ENCODE measurements at places on chromosomes 1 and 21.
A peak's percentile ranks its signal among the peaks of the same experiment; 100 is the strongest.

DNA sequence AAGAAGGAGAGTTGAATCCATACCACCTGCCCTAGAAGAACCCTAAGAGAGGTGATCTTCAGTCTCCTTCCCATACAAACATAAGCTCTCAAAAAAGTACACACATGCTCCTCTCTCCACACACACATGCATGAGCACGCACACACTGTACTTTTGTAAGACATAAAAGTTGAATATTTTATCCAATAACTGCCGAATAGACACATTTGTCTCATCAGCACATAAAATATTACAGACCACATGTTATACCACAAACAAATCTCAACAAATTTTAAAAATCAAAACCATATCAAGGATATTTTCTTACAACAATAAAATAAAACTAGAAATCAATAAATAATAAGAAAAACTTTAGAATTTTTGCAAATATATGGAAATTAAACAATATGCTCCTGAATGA lies 2.7 kb downstream of the SPRR1A start:
- DNase-seq = no peak

DNA sequence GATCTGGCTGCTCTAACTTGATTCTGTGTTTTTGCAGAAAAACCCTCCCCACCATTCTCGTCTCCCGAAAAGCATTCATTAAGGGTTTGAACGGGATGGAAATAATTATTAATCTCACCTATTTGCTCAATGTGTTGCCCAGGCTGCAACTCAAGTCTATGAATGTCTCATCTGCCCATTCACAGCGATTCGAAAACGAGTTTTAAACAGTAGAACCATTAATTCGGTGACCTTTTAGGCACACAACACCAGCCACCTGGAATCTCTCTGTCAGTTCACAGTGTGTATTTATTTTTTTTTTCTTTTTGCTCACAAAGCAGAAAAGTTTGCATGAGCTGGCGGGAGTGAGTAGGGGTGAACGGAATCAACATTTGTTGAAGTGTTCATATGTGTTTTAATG lies 764.7 kb upstream of the TPTE start:
- no peak for DNase-seq

- peak; percentile 58 for DNase-seq
These were observed 70.9 kb upstream of the ETS2 start for GRCh38 chr21:38734646-38735365.

DNA sequence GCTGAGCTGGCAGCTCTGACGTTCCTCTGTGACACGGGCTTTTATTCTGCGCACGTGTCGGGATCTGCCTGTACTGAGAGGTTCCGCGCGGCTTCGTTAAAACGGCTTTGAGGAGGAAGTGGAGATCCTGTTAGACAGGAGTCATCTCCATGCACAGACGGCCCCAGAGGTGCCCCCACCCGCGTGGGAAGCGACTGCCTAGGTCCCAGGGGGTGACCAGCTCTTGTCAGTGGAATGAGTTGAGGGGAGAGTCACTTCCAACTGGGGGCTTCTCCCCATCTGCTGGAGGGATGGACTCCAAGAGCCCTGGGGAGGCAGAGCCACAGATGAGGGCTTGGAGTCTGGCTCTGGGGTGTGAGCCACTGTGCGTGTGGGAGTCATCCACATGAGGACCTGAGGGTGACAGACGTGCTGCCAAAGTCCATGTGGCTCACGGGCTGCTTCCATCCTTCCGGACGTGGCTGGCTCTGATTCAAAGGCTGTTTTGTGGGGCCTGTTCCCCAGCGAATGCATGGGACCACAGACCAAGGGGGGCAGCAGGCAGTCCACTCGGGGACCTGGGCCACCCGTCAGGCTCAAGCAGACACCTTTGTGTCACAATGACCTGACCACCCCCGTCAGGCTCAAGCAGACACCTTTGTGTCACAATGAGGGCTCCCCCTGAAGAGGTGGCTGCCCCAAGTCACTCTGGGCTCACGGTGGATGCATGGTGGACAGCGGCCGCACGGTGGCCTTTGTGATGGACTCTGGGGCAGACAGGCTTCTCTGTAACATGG lies 26.8 kb downstream of the PTTG1IP start:
- DNase-seq = peak; percentile 80

- DNase-seq = peak; percentile 60
These were observed 430 bp downstream of the RBM15 start for GRCh38 chr1:110339407-110340206.

- DNase-seq = no peak
These were observed 117.5 kb downstream of the MACF1 start for GRCh38 chr1:39321979-39322378.

- no peak for DNase-seq
These were observed 30.8 kb downstream of the IER5 start for GRCh38 chr1:181119093-181119989.

GRCh38 chr1:94552071-94552586 lies 10.6 kb upstream of the F3 start:
- DNase-seq = peak; percentile 35

GRCh38 chr1:198681252-198681651 lies 42.4 kb downstream of the PTPRC start:
- DNase-seq = no peak

DNA sequence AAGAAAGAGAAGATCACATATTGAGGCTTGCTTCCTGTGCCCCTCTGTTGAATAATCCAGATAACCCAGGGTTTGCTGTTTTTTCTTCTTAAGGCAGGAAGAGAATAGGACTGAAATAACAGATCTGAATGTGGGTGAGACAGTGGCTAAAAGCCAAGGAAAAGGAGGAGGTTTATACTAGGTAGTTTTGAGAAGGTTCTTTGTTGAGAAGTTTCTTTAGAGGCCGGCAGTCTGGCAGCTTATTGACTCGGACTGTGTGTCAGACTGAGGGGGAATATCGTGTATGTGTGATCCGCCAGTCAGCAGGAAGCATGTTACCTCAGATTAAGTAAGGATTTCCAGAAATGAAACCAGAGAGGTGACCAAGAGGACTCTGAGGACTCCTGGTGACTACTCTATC lies 119.8 kb downstream of the PLA2G4A start:
- no peak for DNase-seq

DNA sequence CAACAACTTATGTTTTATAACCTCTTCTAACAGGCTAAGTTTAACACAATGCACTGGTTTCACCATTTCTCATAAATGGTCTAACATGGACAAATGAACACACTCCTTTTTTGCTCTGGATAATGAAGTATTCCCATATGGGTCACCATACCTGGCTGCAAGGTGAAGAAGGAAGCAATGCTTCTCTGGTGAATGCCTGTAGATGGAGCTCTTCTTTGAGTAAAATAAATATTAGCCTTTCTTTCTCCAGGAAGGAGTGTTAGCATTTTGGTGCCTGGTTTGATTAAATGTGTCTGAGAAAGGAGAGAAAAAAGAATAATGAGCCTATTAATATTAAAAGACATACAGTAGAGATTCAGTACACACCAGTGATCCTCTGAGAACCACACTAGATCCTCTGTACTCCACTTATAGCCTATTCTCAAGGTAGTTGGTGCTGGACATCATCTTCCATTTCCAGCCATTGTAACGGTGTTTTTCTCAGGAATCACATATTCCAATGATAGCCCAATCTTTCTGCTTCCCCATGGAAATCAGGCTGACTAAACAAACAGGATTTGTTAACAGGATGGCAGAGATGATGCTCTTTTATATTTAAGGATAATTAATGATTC lies 17.6 kb downstream of the MTFR1L start:
- peak; percentile 51 for DNase-seq

DNA sequence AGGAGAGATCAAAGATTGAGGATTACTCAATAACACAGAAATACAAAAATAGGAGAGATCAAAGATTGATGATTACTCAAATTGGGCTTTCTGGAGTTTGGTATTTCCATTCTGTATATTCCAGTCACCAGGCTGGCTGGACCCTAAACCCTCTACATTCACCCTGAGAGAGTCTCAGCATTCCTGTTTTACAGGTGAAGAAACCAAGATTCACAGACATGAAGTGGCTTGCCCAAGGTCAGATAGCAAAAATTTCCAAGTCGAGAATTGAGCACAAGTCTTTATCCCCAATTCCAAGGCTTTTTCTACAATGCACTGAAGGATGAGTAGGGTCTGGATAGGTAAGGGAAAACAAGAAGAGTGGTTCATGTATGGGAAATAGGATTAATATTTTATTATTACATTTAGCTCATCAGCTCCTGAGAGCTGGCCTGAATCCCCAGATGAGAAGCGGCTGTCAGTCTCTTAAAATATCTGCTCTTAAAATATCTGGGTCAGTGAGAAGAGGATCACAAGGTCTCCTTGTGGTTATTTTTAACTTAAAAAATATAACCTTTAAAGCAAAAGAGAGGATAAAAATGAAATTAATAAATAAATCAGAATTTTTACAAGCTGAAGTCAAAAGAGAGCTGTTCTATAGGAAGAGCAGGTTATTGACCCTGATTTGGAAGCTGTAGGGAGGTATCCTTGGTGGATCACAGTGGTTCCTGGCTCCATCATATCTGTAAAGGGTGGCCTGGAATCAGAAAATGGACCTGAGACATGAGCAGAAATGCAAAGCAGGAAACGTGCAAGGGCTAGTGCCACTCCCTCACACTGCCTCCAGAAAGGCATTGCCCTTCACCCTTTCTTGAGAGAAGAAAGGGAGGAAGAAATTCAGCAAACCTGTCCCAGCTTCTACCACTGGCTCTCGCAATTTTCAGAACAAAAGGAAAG lies 29.1 kb upstream of the SEC16B start:
- no peak for DNase-seq

DNA sequence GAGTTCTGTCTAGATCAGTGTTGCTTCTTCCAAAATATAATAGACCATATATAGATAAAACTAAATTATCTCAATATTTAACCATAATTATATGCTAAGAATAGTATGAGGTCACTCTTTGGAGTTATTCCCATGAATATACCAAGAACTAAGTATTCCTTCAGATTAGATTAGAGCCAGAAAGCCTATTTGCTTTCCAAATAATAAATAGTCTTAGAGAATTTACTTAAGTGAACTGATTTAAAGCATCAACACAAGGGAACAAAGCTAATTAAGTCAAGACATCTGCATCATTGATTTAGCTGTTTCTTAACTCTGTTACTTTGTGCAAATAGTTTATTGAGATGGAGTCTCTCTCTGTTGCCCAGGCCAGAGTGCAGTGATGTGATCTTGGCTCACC lies 35.7 kb downstream of the FNBP1L start:
- DNase-seq = no peak

DNA sequence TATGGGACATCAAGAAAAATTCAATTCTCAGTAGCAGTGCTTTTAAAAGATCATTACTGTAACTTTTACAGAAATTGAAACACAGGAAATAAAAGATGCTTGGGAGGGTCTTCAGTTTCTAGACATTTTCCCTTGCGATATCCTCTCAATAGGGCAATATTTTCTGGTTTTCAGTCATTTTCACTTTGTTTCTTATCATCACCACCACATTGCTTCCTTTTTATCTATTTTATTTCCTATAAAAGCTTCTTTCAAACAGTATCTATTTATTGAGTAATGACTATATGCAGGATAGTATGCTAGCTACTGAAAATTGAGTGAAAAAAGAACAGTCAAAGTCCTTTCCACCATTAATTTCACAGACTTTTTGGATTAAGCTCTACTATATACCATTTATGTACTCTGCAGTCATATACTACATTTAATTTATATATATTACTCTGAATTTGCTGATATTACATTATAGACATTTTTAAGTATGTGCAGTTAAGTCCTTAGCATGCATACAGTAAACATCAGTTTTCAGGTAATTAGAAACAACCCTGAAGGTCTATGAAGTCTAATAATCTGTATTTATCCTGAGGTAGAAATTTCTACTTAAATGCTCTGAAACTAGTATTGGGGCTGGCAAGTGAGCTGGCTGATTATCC lies 18.7 kb downstream of the TRMT1L start:
- DNase-seq = no peak

DNA sequence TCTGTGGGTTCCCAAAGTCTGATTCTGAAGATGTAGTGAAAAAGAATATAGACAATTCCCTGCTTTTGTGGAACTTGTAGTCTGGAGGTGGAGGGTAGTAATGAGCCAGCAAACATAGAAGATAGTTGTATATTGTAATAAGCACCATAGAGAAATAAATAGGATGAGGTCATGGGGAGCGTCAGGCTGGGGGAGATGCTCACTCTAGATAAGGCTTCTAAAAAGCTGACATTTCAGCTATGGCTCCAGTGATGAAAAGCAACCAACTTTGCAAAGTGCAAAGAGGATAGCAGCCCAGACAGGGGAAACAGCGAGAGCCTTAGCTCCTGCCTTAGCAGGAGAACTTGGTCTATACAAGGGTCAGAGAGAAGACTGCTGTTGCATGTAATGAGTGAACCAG lies 98.0 kb upstream of the RALGPS2 start:
- no peak for DNase-seq

DNA sequence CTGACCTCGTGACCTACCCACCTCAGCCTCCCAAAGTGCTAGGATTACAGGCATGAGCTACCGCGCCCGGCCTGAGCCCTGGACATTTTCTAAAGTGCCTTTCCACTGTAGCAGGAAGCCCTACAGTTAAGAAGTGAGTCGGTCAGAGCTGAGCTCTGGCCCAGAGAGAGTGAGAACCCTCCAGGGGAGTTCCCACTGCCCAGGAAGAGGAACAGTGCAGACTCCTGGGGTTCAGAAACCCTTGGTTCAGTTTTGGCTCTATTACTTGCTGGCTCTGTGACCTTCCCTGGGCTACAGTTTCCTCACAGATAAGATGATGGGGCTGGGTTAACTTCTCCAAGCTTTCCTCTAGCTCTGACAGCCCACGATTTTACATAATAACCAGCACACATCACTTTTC lies 20.9 kb downstream of the SLC9A1 start:
- no peak for DNase-seq

DNA sequence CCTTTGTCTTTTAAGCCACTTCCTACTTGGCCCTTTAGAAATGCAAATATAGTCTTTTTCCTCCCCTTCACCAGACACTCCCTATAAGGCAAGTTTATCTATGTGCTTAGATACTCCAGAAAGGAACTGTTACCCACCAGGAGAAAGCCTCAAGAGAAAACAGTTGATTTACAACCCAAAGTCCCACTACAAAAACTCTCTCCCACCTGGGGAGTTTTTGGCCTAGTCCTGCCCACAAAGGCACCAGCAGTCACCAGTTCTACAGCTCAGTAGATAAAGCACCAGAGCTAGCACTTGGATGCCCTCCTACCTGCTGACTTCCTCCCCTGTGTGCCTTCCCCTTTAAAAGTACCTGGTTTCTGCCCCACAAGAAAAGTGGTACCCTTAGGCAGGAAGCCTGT lies 27.7 kb upstream of the HAO2 start:
- DNase-seq = peak; percentile 10

DNA sequence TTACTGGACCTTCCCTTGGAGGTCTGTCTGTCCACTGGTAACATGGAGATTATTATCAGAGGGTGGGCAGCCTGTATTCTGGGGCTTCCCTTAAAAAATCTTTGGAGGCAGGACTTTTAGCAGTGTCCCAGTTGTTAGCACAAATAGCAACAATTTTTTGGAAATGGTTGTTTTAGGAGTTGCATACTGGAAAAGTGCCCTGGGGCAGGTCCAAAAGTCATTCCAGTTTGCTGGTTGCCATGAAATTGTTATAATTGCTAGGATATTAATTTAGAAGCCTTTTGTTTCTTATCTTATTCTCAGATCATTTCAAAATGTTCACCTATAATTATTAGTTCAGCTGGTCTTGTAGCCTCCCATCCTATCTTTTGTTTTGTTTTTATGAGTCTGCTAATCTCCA lies 71.0 kb downstream of the PTGS2 start:
- no peak for DNase-seq

All from small intestine (tissue), 16 donors.